ENCODE measurements at places on chromosomes 3 and 15.

DNA sequence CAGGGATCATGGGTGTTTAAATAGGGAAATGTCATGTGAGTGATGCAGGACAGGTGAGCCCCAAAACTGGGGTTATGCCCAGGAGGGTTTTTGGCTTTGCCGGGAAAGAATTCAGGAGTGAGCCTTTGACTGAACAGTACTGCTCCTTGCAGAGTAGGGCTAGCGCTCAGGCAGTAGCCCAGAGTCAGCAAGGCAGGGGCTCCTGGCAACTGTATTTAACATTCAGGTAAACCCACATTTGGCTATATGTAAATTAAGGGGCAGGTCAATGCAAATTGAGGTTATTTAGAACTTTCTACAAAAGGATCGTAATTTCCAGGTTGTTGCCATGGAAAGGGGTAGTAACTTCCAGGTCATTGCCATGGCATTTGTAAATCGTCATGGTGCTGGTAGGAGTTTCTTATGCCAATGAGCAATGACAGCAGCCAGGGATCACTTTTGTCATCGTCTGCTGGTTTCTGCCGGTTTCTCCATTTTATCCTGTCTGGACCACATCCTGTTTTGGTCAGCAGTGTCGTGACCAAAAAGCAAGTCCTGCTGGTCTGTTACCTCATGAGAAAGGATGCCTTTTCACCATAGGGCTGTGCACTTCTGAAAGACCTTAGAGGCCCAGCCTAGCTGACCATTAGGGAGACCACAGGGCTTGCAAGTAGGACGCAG lies 24.3 kb downstream of the MTHFS start:
- DNase-seq = no peak

DNA sequence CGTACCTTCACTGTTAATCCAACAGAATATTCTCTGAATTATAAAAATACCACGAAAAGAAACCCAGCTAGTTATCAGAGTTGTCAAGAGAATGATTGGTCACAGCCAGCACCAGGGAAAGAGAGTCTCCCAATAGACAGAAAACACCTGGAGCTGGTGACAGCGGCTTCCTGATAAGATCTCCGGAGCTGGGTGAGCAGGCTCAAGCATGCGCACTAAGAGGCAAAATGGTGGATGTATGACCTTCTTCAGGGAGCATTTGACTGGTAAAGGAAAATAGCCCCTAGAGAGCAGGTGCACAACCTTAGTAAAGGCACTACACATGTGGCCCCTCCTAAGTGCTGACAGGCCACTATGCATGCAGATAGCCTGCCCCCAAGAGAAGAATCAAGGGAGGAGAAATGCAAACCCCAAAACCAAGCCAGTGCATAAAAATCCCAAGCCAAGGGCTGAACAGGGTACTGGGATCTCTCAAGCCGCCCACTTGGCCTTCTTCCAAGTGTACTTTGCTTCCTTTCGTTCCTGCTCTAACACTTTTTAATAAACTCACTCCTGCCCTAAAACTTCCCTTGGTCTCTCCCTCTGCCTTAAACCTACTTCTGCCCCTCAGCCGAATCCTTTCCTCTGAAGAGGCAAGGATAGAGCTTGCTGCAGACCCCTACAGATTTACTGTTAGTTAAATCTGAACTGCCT lies 93.2 kb downstream of the UACA start:
- DNase-seq = no peak

DNA sequence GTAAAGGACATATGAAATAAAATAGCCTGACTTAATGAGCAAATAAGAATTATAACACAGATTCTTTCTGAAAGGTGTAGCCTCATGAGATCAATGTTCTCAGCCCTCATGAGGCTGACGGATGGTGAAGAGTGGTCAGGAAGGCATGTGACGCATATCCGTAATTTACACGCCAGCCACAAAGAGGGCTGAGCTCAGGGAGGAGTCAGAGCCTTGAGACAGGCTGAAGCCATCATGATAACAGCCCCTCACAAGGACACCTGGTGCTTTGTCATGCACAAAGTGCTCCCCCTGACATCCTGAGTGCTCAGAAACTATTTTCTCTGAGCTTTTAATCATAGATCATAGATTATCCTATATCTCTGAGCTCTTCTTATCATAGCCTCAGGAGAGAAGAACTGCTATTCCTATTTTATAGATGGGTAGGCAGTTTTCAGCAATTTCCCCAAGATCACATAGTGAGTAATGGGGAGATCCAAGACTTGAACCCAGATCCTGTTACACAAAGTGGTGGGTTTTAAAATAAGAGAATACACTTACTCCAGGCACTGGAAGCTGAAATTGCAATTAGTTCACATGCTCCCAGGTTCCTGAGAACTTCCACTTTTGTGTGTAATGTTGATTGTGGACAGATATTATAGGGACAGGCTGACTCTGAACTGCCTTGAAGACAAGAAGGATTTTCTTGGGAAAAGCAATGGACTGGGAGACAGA lies 267.1 kb downstream of the RPLP1 start:
- no peak for DNase-seq

GRCh38 chr3:43317461-43318316 lies 31.3 kb downstream of the SNRK start:
- DNase-seq = no peak

DNA sequence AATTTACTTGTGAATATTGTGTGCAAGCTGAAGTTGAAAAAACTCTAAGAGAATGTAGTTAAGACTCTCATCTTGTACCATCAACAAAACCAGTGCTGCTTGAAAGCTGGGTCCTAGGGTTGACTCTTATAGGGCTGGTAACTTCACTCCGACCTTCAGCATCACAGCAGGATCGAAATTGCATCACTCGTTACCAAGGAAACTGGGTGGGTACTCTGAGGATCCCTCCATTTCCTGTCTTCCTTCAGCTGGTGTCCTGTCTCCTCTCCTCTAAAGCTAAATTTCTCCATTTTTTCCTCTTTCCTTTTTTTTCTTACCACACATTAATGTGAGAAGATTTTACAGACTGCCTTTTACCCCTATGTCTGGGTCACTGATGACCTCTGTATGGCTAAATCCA lies 3.0 kb upstream of the APH1B start:
- DNase-seq = no peak

DNA sequence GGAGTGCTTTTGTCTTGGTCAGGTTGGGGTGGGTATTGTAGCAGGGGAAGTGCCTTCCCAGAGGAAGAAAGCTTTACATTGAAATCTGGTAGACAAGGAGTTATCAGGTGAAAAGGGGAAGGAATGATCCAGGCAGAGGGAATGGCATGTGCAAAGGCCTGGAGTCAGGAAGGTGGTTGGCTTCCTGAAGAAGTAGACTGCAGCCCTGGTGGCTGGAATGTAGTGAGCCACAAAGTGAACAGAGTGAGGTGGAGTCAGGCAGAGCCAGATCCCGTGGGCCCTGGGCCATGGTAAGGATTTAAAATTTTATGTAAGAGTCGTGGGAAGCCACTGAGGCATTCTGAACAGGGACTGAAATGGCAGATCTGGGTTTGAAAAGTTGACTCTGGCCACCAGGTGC lies 58.3 kb downstream of the RAB11A start:
- DNase-seq = no peak

DNA sequence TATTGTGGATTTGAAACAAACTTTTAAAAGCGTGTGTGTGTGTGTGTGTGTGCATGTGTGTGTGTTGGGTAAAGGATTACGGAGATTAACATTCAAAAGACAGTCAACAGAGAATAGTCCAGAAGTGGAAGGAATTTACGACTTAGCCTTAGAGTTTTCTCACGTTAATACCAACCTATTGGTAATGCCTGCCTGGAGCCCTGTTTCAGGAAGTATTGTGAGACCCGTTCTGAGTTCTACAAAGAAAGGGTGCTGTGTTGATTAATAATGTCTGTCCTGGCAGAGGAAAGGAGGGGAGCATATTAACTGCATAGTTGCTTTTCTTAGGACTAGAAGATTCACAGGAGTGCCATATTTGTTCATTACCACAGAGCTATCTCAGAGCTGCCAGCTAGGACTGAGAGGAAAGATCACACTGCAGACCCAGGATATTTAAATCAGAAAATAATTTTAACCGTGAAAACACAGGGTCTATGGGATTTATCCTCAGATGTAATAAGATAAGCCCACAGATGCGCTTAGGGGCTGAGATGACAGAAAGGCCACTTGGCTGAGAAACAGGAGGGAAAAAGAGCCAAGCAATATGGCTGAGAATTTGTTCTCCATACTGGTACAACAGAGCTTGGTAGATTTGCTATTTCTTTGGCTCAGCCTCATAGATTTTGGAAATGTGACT lies 40.5 kb upstream of the FRMD4B start:
- no peak for DNase-seq

DNA sequence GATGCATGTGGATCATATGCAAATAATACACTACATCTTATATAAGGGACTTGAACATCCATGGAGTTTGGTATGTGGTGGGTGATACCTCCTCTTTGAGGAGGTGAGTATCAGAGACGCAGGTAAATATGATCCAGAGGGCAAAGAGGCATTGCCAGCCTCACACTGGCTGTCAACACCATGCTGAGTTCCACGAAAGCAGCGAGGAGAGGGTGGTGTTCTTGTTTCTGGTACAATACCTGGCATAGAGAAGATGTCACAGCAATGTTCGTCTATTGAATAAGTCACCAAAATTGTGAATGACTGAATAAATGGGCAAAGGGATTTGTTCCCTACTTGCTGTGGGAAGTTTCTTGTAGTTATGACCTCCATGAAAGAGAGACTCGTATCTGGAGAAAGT lies 182.2 kb downstream of the SNRPN start:
- no peak for DNase-seq

GRCh38 chr3:15055019-15055557 lies 10.0 kb downstream of the MRPS25 start:
- DNase-seq = no peak

DNA sequence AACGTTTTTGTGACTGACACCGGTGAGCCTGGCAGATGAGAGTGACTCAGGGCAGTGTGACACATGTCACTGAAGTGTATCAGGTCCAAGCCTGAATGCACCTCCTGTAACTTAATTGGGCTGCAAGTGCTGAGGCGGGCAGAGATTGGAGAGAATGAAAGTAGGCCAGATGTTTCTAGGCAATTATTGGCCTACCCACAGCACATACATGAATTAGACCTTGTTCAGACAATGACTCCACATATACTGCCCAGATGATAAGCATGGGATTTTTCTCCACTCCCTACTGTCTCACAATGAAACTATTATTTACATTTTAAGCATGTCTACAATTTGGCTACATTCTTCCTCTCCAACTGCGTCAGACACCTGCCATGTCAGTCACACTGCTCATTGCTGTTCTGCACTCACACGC lies 187.3 kb upstream of the ZNF385D start:
- DNase-seq = no peak

- DNase-seq = no peak
Measured at GRCh38 chr3:182521339-182521738, 272.0 kb upstream of the ATP11B start.

- DNase-seq = no peak
Measured at GRCh38 chr3:178767581-178767980, 231.3 kb downstream of the KCNMB2 start.

- no peak for DNase-seq
Measured at GRCh38 chr3:24235121-24235520, 259.5 kb downstream of the THRB start.

Data from NCI-H2107 (cell line).